ENCODE measurements at places on chromosomes 7 and 10. TPM values are rescaled to one million over a fixed set of nuclear protein-coding genes. Genes with fewer than 3 reads are reported as not detected.

DNA sequence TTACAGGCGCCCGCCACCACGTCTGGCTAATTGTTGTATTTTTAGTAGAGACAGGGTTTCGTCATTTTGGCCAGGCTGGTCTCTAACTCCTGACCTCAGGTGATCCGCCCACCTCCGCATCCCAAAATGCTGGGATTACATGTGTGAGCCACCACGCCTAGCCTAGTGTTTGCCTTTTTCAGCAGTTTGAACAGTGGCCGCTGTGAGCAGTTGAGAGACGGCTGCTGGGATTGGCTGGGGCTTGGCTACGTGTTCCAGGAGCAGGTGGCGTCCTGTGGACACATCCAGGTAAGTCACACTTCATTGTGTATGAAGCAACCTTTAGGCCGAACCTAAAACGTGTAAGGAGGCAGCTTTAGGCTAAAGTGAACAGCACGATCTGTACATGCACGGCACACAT is 231.8 kb upstream of the PITRM1 start:
- peaks cover 7% of the 10 kb centered on the region for H3K4me1 ChIP-seq
- H3K27ac ChIP-seq = no peak overlapping the region
- H3K27me3 ChIP-seq = peaks cover 10% of the 10 kb centered on the region
- DNase-seq = no peak
- no peak overlapping the region for H3K4me3 ChIP-seq

- no peaks in the 10 kb centered on the region for H3K36me3 ChIP-seq
- peaks cover 5% of the 10 kb centered on the region for H3K27me3 ChIP-seq
- H3K4me3 ChIP-seq = no peak overlapping the region
- H3K27ac ChIP-seq = no peak overlapping the region
- H3K4me1 ChIP-seq = peaks cover 8% of the 10 kb centered on the region
Observed at GRCh38 chr10:109996225-109996624, 11.6 kb upstream of the ADD3 start.

- H3K4me1 ChIP-seq = peaks cover 13% of the 10 kb centered on the region
- no peak overlapping the region for H3K4me3 ChIP-seq
- DNase-seq = no peak
Observed at GRCh38 chr7:73741600-73741999, 3.0 kb upstream of the ABHD11 start.

GRCh38 chr7:43585562-43585961 is 2.7 kb downstream of the STK17A start:
- peaks cover 15% of the 10 kb centered on the region for H3K27me3 ChIP-seq
- H3K4me1 ChIP-seq = peaks cover 50% of the 10 kb centered on the region
- H3K27ac ChIP-seq = peak overlapping the region; percentile 100

DNA sequence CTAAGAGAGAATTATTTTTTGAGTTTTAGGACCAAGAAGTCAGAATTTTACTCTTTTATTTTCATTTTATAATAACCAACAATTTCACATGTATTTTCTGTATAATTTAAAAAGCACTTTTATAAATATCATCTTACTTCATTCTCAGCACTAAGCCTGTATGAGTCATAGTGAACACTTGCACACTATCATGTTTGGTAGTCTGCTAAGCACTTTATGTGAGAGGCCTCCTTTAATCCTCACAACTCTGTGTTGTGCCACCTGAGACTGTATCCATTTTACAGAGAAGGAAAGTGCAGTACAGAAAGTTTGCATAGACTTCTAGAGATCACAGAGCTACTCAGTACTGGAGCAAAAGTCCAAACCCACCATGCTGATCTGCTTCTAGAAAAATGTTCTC is 939.6 kb downstream of the NRG3 start:
- no peaks in the 10 kb centered on the region for H3K4me1 ChIP-seq
- no peaks in the 10 kb centered on the region for H3K36me3 ChIP-seq
- no peak for DNase-seq
- no peak overlapping the region for H3K27ac ChIP-seq

DNA sequence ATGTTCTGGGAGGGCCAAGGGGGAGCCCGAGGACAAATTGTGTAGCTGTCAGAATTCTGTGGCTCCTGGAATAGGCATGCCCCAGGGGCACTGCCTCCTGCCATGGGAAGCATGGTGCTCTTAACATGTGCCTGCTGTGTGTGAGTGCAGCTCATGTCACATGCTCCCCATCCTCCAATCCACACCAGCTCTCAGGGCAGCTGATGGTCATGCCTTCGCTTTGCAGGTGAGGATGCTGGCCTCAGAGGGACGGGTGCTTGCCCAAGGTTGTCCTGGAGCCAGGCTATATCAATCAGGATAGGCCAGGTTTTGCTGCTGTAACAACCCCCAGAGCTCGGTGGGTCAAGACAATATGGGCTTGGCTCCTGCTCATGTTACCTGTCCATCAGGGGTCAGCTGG is 303.4 kb downstream of the RPS24 start:
- H3K27me3 ChIP-seq = peaks cover 3% of the 10 kb centered on the region
- H3K4me1 ChIP-seq = no peaks in the 10 kb centered on the region
- no peaks in the 10 kb centered on the region for H3K36me3 ChIP-seq
- no peak overlapping the region for H3K27ac ChIP-seq

GRCh38 chr7:138282997-138283396 is 177.1 kb upstream of the TRIM24 start:
- H3K27ac ChIP-seq = no peak overlapping the region
- H3K36me3 ChIP-seq = no peaks in the 10 kb centered on the region
- no peak for DNase-seq
- H3K4me1 ChIP-seq = no peaks in the 10 kb centered on the region

DNA sequence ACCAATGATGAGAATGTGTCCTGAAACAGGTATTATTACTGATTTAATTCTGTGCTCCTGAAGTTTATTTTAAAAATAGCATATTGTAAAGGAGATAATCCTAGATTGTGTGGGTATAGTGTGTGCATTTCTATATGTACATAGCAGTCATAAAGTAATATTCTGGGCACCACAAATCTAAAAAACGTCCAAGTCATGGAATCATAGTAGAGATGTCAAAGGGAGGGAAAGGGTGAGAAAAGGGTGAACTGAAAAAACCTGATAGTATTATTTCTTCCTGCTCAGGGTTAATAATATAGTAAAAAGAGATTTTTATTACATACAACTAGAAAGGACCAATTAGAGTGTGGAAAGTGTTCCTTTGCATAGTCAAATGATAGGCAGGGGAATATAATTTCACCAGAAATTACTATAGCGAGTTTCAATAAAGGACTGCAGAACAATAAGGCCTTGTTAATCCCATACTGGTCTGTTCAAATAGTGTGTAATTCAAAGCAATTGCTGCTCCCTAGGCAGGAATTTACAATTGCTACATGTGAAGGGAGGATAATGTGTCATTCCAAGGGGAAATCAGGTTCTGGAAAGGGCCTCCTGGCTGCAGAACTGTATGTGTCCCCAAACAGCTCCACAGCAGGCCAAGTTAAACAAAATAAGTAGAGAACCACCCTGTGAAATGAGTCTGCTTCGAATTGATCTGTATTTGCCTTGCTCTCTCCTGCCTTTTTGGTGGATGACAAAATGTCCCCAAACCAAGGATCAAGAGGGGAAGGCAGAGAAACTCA is 42.5 kb upstream of the KMT2E start:
- peaks cover 8% of the 10 kb centered on the region for H3K4me1 ChIP-seq
- DNase-seq = no peak
- H3K4me3 ChIP-seq = no peak overlapping the region
- no peak overlapping the region for H3K27ac ChIP-seq
- no peaks in the 10 kb centered on the region for H3K27me3 ChIP-seq

TSPAN13 gene
- total RNA-seq = 0.40 TPM

HOXA5 gene
- not detected for total RNA-seq

OPALIN gene
- not detected for total RNA-seq

SBDS gene
- 40.7 TPM for total RNA-seq

SPDYE2B gene
- total RNA-seq = not detected

PRKG1 gene
- not detected for total RNA-seq
